ENCODE measurements at places on chromosomes 7 and 10. TPM values are rescaled to one million over a fixed set of nuclear protein-coding genes. Genes with fewer than 3 reads are reported as not detected.

DNA sequence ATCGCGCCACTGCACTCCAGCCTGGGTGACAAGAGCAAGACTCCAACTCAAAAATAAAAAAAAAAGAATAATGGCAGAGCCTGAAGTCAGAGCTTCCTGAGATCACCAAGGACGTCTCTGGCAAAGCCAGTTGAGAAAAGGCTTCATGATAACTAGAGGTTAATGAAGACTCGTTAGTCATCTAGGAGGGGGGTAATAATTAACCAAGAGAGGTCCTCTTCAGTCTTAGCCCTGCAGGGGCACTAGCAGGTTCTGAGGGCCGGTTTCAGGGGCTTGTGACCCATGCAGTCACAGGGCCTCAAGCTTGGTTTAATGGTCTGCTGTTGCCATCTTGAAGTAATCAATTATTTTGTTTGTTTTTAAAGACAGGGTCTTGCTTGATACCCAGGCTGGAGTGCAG, 28.6 kb upstream of the PROSER2 start:
- H3K27ac ChIP-seq, result no peak overlapping the region
- H3K4me3 ChIP-seq, result no peak overlapping the region

The CYP2C19 gene
- total RNA-seq, result 0.42 TPM

GRCh38 chr7:132183781-132184380, 392.4 kb downstream of the PLXNA4 start:
- peaks cover 5% of the 10 kb centered on the region for H3K36me3 ChIP-seq
- H3K4me3 ChIP-seq, result no peak overlapping the region
- no peaks in the 10 kb centered on the region for H3K27me3 ChIP-seq
- no peak for DNase-seq
- no peak overlapping the region for H3K27ac ChIP-seq

The NUTM2B gene
- 0.70 TPM for total RNA-seq

- H3K36me3 ChIP-seq, result no peaks in the 10 kb centered on the region
- peaks cover 63% of the 10 kb centered on the region for H3K27me3 ChIP-seq
- H3K27ac ChIP-seq, result no peak overlapping the region
- peak; percentile 26 for DNase-seq
Observed at GRCh38 chr10:117217196-117217761, 20.0 kb downstream of the KCNK18 start.

Measured in activated T-cell treated with anti-CD3 and anti-CD28 coated beads, Interleukin-2, amount 50 U/mL, for 72 hours (primary cell).